Islet precursor cell (in vitro differentiated cells): ENCODE measurements at places on chromosomes 1 and 21.

GRCh38 chr1:76687307-76688175, 179.7 kb upstream of the ST6GALNAC5 start:
- no peak for DNase-seq

- no peak for DNase-seq
Measured at GRCh38 chr1:8077602-8078001, 51.5 kb upstream of the ERRFI1 start.

- DNase-seq: peak; percentile 80
Measured at GRCh38 chr1:199759268-199759730, 268.2 kb upstream of the NR5A2 start.

GRCh38 chr21:29775462-29775861, 164.3 kb downstream of the GRIK1 start:
- DNase-seq: no peak

- DNase-seq: no peak
Measured at GRCh38 chr1:153262462-153263157, 3.1 kb downstream of the LORICRIN start.

DNA sequence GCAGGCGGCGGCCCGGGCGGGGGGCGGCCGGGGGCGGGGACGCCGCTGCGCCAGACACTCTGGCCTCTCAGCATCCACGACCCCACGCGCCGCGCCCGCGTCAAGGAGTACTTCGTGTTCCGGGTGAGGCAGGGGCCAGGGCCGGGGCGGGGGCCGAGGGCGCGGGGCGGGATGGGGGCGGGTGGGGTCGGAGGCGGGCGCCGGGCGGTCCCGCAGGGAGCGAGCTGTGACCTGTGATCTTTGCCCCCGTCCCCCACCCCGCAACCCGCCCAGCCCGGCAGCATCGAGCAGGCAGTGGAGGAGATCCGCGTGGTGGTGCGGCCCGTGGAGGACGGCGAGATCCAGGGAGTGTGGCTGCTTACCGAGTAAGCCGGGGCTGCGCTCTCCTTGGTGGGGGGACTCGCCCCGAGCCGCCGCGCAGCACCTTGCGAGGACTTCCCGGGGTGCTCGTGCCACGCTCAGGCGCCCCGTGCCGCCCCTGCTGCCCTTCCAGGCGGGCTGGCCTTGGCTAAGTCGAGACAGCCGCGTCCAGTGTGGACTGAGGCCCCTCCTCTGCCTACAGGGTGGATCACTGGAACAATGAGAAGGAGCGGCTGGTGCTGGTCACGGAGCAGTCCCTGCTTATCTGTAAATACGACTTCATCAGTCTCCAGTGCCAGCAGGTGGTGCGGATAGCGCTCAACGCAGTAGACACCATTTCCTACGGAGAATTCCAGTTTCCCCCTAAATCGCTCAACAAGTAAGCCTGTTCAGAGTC, 514 bp downstream of the TPRG1L start:
- DNase-seq: peak; percentile 78

DNA sequence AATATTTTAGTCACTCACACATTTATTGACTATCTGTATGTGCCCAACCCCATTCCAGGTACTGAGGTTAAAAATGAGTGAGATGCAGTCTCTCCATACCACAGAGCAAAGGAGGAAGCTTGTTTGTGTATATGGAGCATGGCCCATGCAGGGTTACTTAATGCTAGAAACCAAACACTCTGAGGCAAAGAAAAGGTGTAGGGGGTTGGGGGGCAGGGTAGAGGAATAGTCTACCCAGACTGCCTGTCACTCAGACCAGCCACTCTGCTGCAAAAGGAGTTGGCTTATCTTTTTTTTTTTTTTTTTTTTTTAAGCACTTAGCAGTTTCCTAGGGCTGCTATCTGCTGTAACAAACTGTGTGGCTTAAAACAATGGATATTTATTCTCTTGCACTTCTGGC, 19.8 kb downstream of the PGM1 start:
- DNase-seq: no peak

- DNase-seq: no peak
Measured at GRCh38 chr1:236733653-236734052, 47.4 kb downstream of the ACTN2 start.

GRCh38 chr1:54325703-54326461, 80.3 kb downstream of the SSBP3 start:
- DNase-seq: no peak

- no peak for DNase-seq
Measured at GRCh38 chr21:31530897-31531705, 128.4 kb upstream of the SOD1 start.

DNA sequence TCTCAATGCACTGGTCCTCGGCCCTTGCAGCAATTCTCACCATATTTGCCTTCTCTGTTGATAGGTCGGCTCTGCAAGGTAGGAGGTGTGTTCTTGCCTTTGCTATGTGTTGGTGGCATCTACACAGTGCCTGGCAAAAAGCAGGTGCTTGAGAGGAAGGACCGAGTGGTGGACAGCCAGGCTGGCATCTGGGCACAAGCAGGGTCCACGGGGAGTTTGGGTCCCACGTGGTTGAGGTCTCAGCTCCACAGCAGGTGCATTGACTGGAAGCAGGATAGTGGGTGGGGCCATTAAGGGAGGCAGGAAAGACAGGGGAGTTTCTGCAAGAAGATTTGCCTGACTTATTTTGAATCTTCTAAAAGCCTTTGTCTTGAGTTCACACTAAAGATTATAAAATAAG, 81.2 kb upstream of the WNT4 start:
- DNase-seq: no peak

DNA sequence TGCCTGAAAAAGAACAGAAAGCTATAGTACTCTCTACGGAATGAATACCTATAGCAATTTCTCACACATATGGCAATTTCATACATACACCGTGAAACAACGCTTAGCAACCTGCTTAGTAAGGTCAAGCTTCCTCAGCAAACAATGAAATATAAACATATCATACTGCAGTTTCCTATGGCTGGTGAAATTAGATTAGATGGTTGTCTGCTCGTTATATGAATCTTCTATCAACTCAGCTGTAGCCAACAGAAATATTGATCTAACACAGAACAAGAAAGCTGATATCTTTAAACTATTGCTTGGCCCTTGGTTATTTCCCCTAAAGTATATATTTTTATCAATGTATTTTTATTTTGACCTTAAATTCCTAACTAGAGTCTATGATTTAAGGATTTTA, 187.8 kb downstream of the SLC44A5 start:
- DNase-seq: no peak

- no peak for DNase-seq
Measured at GRCh38 chr21:36044056-36044455, 16.3 kb downstream of the SETD4 start.

GRCh38 chr1:8426996-8427395, 109.1 kb downstream of the SLC45A1 start:
- no peak for DNase-seq

DNA sequence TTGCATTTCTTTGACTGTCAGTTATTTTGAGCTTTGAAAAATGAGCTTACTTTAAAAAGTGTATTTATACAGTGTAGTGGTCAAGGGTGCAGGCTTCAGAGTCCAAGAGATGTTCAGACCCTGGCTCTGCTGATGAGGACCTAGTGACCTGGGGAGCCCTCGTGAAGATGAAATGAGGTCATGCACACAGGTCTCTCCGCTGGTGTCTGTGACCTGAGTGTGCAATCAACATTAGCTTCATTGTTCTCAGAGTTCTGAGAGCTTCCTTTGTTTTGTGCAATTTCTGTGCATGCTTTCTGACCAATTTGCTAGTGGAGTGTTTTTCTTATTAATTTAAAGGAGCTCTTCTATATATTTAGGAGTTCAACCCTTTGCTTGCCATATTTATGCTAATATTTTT, 71.3 kb downstream of the RIPK4 start:
- no peak for DNase-seq

- DNase-seq: no peak
Measured at GRCh38 chr1:245365095-245366020, 210.6 kb downstream of the KIF26B start.

DNA sequence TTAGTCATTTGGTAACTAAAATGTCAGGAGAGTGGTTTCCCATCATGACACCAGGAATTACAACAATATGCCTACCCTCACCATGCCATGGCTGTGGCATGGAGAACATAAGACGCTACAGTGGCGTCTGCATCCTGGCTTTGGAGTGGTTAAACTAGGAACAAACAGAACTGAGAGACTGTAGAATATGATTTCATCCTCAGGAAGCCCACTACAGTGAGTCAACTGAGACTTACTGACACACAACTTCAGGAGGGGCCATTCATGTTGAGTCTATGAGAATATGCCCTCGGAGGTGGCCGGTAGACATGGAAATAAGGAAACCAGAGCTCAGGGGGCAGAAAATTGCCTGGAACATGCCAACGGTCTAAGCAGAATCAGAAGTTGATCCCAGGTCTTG, 5.9 kb upstream of the BACE2 start:
- DNase-seq: no peak

GRCh38 chr1:187336441-187337168, 507.9 kb downstream of the PLA2G4A start:
- DNase-seq: no peak

DNA sequence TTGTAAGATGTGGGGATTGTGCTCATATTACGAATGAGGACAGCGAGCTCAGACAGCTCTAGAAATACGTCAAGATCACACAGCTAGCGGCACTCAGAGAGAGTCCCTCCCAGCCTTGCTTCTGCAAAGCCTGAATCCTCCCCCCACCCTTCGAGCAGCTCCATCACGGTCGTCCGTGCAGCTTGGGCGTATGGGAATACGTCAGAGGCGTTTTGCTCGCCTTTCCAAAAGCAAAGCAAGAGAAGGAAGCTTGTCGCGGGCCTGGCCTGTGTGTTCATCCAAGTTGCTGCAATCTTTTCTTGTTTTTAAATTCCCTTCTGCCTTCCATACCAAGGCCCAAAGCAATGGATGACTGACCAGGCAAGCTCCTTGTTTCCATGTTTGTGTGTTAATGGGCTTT, 125.5 kb upstream of the IRF2BP2 start:
- DNase-seq: no peak

GRCh38 chr1:248847956-248848561, 10.0 kb downstream of the ZNF672 start:
- peak; percentile 42 for DNase-seq

GRCh38 chr1:1429671-1430073, 5.8 kb upstream of the VWA1 start:
- no peak for DNase-seq

GRCh38 chr1:31773861-31774260, 9.7 kb upstream of the ADGRB2 start:
- DNase-seq: no peak

GRCh38 chr1:112722601-112723510, 7.7 kb upstream of the PPM1J start:
- DNase-seq: peak; percentile 85

DNA sequence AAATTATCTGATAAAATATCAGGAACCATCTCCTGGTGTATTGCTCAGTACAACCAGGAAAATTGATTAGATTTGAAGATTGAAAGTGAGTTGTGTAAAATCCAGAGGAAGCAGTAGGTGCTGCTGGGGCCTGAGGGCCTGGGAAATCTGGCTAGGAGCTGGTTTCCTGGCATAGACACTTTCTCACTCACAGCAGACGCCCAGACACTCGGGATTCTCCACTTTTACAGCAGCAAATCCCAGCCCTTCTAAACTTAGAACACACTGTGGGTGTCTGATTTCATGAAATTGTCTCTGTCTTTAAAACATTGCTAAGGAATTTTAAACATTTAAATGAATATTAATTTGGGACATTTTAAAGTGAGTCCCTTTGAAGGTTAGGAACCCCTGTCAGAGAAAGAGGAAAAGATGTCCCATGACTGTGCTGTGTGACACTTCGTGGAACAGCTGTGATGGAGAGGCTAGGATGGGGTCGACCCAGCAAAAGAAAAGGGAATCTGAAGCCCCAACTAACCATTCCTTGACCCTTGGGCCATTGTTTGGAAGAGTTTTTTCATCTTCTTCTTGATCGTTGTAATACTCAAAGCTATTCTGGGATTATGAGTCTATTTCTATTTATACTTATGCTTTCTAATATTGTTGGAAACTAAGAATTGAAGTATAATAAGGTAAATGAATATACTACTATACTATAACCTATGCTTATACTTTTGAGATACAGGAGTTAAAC, 49.0 kb upstream of the VAMP3 start:
- DNase-seq: no peak

DNA sequence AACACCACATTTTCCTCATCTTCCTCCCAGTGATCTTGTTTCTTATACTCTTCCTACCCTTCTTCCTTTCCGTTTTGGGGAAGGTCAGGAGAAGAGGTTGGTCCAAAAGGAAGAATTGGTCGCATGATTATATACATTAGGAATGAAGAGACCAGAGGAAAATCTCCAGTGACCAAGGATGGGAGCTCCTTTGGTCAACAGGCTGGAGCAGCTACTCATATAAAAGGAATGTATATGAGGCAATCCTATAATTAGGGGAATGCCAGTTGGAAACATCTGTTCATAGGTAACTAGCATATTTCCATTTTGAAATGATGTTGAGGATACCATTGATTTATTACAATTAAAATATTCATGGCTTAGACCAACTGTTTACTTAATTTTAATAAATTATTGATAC, 114.5 kb downstream of the LRRC40 start:
- DNase-seq: no peak

DNA sequence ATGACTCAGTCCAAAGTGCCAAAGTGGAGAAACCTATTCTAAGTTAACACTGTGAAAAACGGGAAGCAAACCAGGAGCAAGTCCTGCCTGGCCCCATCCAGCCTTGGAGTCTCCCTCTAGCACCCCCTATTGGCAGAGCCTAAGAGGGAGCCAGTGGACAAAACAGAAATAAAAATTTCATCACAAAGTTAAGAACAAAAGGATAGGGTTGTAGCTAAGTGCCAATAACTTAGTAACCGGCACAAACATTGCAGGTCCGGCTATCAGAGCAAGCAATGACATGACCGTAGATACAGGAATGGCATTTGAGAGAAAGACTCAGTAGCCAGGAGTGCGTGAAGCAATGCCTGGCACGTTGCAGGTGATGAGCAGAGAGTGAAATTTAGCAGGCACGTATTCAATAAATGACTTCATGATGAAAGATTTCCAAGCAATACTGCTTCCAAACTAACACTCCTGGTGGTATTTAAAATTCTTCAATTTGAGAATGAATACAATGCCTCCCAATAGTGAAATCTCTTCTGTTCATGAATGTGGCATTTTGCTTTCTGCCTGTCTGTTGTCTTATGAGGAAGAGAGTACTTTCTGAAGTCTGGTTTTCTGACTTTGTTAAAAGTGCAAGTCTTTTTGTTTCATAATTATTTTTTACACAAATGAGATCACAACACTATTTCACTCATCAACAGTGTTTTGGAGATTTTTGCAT, 391.0 kb downstream of the OMA1 start:
- peak; percentile 67 for DNase-seq

- no peak for DNase-seq
Measured at GRCh38 chr1:21924503-21925005, 12.6 kb downstream of the HSPG2 start.

DNA sequence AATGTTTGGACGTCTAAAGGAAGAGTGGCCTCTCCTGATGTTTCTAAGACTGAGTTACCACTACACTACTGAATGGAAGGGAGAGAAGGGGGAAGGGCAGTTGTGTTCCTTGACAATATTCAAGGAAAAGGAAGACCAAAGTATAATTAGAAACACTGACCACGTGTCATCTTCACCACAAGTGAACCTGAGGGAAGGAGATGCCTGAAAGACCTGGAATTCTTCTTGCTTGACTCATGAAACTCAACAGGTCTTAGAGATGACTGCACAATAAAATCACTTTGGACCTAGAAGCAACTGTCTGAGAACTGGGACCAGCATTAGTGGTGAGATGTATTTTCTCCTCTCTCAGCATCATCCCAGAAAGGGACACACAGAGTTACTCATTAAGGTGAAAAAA, 56.7 kb downstream of the PTPN14 start:
- DNase-seq: peak; percentile 80
